ENCODE measurements at places on chromosomes 5 and 9.

DNA sequence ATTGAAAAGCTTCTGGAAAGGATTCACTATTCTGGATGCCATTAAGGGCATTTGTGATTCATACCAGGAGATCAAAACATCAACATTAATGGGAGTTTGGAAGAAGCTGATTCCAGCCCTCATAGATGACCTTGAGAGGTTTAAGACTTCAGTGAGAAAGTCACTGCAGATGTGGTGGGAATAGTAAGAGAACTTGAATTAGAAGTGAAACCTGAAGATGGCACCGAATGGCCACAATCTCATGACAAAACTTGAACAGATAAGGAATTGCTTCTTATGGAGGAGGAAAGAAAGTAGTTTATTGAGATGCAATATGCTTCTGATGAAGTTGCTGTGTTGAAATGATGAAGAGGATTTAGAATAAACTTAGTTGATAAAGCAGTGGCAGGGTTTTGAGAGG lies 254.6 kb upstream of the SLC24A2 start:
- DNase-seq: no peak

- DNase-seq: no peak
Observed at GRCh38 chr9:98550206-98550820, 158.4 kb downstream of the GABBR2 start.

DNA sequence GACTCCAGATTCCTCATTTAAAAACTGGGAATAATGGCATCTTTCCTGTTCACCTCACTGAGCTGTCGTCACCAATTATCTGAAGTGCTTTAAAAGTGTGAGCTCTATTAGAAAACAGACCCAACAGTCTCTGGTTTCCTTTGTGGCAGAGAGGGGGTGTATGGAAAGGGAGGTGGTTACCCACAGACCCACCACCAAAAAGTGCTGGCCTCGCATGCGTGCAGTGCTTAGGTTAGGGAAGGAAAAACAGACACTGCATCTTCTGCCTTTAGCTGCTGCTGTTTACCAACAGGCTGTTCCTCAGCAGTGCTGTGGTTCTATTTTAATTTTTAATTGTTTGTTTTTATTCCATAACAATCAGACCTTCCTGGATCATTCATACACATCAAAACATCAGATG lies 249.6 kb downstream of the PIK3R1 start:
- DNase-seq: no peak

- DNase-seq: no peak
Observed at GRCh38 chr9:84867186-84867585, 197.7 kb downstream of the NTRK2 start.

GRCh38 chr9:75467142-75467541 lies 378.8 kb downstream of the OSTF1 start:
- DNase-seq: no peak

GRCh38 chr9:6199596-6199995 lies 16.0 kb upstream of the IL33 start:
- DNase-seq: no peak

Data from NT2/D1 (cell line).